ENCODE measurements at places on chromosomes 3 and 15.

- peak; percentile 40 for DNase-seq
These were observed 46.1 kb upstream of the ABI3BP start for GRCh38 chr3:101039285-101039684.

- no peak for DNase-seq
These were observed 69.7 kb upstream of the MME start for GRCh38 chr3:155010416-155010815.

DNA sequence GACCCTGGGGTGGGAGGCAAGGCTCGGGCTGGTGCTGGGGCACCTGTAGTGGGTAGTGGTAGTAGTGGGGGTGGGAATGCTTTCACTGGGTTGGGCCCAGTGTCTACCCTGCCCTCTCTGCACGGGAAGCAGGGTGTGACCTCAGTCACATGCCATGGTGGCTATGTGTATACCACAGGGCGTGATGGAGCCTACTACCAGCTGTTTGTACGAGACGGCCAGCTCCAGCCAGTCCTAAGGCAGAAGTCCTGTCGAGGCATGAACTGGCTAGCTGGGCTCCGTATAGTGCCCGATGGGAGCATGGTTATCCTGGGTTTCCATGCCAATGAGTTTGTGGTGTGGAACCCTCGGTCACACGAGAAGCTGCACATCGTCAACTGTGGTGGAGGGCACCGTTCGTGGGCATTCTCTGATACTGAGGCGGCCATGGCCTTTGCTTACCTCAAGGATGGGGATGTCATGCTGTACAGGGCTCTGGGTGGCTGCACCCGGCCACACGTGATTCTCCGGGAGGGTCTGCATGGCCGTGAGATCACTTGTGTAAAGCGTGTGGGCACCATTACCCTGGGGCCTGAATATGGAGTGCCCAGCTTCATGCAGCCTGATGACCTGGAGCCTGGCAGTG lies 5.2 kb downstream of the DALRD3 start:
- no peak for DNase-seq

DNA sequence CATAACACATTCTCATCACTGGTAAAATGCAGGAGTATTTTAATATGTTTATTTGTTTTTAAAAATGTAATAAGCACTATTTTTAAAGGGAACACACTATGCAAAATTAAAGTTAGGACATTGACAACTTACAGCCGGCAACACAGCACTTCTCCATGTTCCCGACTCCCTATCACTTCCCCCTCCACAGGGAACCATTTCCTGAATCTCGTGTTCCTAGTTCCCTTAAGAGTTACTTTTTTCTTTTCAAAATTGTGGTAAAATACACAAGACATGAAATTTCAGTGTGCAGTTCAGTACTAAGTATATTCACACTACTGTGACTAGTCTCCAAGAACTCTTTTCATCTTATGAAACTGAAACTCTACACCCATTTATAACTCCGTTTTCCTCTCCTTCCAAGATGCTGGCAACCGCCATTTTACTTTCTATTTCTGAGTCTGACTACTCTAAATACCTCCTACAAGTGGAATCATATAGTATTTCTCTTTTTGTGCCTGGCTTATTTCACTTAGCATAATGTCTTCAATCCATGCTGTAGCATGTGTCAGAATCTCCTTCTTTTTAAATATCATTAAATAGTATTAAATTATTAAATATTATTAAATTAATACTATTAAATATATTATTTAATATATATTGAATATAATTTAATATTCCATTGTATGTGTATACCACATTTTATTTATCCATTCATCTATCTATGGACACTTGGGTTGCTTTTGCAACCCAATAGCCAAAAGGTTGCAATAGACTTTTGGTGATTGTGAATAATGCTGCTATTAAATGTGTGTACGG lies 25.9 kb upstream of the UBE2Q2 start:
- DNase-seq: no peak

DNA sequence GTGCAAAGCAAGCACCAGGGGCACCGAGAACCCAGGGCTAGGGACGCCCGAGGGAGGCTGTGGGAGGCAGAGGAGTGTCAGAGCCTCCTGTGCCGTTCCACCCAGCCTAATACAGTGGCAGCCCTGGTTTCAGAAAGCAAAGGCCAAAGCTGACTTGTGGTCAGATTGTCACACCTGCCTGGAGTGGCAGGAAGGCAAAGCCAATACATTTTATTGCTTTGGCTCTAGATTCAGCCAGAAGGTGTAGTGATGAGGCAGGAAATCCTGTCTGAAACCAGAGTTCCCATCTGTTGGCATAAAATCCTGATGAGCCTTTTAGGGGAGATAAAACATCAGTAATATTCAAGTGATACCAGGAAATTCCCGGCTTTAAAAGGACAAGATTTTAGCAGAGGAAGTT lies 168.3 kb downstream of the SLCO3A1 start:
- DNase-seq: no peak

GRCh38 chr3:99761415-99762165 lies 56.1 kb upstream of the CMSS1 start:
- DNase-seq: peak; percentile 41

DNA sequence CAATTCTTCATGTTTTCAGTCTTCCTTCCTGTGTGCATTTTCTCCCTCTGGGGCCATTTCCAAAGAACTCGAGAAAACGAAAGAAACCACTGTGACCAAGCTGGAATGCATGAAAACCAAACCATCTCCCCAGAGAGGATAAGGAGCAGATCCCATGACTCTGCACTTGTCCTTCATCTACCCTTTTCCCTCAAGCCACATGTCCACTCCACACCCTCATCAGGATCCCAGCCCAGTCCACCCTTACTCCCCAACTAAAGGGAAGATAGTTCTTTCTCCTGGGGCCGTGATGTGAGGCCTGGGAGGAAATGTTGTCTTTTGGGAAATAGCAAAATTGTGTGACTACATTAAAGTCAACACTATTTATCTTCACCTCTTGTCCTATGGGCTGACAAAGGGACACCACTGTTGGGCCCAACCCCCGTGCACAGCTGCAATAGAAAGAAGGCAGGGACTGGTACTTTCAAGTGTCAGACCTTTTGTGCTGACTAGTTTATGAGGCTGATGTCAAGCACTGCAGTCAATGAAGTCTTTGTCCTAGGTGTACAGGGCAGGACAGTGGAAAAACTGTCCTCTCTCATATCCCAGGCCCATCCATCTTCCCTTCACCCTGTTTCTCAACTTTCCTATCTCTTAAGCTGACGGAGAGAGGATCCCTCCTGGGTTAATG lies 487.1 kb upstream of the NR2F2 start:
- no peak for DNase-seq

DNA sequence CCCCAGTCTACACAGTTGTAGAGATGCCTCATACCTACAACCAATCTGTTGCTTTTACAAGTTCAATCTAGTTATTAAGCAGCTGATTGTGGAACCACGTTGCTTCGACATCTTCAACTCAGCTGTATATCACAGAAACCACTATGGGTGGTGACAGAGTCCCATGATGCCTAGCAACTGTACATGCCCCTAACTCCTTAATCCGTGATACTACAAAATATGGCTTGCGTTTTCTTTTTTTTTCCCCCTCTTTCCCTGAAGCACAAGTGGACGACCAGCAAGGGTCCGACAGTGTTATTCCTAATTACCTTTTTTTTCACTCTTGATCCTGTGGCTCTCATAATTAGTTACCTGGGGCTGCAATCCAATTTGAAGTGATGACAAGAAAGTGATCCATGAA lies 478.6 kb downstream of the FOXP1 start:
- DNase-seq: no peak

DNA sequence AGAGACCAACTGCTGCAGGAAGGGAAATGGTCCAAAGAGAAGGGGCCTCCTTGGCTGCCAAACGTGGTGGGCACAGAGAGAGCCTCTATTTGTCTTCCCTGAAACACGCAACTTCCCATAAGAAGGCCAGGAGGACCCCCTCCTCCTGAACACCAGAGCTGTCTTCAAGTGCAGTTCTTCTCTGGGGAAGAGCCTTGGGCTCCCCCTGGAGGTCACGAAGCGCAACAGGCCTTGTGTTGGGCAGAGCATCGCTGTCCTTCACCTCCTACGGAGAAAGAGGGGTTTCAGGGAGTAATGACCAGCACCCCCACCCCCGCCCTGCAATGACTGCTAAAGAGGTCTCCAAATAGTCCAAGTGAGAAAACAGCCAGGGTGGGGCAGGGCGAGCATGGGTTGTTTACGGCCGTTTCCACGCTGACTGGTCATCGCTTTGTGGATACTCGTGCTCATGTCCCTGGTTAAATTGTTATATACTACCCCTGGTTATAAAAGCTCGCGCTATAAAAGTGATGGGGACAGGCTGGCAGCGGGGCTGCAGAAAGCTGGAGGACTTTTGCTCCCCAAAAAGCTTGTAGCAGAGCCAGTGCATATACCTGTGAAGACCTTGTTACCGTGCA lies 397.5 kb upstream of the ATP10A start:
- DNase-seq: peak; percentile 11

DNA sequence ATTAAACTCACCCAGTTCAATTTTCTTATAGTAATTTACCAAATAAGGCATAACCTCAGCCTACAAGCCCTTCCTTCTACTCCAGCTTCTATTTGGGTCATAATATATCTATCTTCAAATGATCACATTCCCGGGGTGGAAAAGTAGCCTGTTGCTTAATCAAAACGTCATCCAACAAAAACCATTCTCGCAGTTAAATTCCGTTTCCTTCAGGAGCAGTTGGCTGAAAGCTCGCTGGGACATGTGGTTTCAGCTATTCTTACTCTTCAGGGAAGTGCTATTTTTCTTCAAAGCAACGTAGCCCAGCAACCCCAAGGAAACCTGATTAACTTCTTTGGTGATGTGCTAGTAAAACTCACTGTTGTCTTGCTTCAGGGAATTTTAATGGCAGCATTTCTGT lies 59.6 kb downstream of the MAGI1 start:
- DNase-seq: peak; percentile 42

DNA sequence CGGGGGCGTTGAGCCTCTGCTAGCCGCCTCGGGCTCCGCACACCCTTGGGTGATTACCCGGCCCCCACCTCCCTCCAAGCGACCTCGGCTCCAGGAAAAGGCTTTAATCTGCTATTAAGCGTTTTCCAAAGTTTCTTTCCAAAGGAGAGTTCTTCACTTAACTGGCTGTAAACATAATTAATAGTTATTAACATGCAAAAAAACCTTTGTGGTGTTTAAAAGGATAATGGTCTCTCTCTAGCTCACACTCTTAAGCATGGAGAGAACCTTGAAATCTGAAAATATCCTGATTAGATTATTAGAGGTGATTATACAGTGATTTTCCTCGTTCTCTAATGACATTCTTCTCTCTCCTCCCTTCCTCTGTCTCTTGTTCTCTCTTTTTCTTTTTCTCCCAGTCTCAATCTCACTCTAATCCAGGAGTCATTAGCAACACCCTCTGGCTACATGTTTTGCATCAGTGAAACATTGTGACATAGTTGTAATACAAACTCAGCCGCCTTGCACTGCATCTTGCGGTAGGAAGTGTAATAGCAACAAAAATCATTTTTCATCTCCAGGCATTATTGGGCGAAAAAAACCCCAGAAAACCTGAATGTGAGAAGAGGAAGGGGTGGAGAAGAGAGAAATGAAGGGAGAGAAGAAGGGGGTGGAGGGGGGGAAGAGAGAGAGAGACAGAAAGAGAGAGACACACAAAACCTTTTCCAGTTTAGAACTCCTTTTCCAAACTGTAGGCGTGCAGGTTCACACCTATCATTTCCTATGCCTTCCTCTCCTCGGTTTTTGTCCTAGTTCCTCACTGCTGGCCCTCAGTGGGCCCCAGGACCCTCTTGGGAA lies 24.4 kb downstream of the NR2F2 start:
- peak; percentile 87 for DNase-seq

DNA sequence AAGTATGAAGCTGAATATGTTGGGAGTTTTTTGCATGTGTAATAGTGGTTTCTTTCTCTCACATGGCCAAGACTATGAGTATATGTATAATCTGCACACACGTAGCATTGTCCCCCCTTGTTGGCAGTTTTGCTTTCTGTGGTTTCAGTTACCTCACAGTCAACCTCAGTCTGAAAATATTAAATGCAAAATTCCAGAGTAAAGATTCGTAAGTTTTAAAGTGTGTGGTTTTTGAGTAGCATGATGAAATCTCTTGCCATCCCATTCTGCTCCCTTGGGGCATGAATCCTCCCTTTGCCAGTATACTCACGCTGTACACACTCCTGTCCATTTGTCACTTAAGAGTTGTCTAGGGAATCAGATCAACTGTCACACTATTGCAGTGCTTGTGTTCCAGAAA lies 742.0 kb upstream of the CCDC54 start:
- DNase-seq: peak; percentile 58

DNA sequence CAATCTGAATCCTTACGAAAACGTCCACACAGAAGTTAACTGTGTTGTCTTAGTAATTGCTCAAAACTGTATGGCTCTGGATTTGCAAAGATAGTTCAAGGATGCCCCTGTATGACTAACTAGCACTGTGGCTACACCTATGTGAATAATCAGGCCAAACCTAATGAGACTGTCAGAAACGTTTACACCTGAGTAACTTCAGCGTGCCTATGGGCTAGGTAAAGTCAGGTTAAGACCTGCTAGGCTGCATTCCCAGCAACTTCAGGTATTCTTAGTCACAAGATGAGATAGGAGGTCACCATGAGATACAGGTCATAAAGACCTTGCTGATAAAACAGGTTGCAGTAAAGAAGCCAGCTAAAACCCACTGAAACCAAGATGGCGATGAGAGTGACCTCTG lies 87.8 kb upstream of the PLXND1 start:
- DNase-seq: peak; percentile 99

- peak; percentile 56 for DNase-seq
These were observed 135.6 kb upstream of the SUCLG2 start for GRCh38 chr3:67790043-67790442.

DNA sequence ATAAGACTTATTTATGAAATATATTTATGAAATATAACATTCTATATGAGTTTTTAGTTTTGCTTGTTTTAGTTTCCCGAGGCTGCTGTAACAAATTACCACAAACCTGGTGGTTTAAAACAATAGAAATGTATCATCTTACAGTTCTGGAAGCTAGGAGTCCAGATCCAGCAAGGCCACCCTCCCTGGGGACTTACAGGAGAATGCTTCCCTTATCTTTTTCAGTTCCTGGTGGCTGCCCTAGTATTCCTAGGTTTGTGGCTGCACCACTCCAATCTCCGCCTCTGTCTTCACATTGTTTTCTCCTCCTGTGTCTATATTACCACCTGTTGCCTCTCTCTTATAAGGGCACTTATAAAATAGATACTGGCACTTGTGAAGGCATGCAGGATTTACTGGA lies 877.8 kb downstream of the TUSC7 start:
- DNase-seq: no peak

DNA sequence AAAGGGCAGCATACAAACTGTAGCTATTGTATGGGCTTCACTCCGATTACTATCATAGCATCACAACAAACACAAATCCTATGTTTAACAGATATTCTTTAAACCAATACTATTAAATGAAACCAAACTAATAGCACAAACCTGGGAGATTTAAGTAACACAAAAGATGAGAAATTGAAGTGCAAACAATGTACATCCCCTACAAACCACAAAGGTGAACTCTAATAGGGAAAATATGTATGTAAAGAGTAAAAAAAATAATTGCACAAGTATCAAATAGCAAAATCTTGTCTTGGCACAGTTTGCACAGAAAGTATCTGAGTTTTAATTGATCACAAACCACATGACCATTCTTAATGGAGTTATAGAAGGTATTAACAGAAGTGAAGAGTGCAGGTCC lies 138.5 kb downstream of the CPNE4 start:
- no peak for DNase-seq
